ENCODE measurements at places on chromosomes 5 and 9.

DNA sequence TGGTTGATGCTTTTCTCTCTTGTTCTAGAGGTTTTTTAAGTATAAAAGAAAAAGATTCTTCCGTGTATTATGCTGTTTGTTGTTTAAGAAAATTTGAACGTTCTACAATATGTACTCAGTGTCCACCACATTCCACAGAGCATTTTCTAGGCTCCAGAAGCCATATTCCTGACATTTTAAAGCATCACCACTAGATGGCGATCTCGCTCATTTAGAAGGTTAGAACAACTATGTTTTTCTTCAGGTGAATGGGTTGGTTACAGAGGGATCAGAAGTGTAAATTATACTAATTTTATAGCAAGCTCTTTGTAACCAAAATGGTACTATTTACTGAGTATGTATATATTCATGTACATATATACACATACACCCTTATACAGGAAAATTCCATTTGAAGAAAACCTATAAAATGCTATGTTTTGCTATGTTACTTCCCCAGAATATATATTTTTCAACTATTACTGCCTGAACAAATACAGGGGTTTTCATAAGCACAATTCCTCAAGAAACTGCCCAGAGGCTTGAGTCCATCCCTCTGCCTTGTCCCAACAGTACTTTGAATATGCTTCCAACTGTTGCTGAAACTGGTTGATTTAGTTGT, 284.3 kb downstream of the CCDC171 start:
- DNase-seq = no peak

- no peak for DNase-seq
These were observed 86.3 kb upstream of the TAF11L2 start for GRCh38 chr5:17411436-17412402.

GRCh38 chr5:115415143-115415491, 118.7 kb upstream of the CCDC112 start:
- DNase-seq = no peak

GRCh38 chr9:630817-631216, 210.7 kb upstream of the DMRT1 start:
- DNase-seq = no peak

DNA sequence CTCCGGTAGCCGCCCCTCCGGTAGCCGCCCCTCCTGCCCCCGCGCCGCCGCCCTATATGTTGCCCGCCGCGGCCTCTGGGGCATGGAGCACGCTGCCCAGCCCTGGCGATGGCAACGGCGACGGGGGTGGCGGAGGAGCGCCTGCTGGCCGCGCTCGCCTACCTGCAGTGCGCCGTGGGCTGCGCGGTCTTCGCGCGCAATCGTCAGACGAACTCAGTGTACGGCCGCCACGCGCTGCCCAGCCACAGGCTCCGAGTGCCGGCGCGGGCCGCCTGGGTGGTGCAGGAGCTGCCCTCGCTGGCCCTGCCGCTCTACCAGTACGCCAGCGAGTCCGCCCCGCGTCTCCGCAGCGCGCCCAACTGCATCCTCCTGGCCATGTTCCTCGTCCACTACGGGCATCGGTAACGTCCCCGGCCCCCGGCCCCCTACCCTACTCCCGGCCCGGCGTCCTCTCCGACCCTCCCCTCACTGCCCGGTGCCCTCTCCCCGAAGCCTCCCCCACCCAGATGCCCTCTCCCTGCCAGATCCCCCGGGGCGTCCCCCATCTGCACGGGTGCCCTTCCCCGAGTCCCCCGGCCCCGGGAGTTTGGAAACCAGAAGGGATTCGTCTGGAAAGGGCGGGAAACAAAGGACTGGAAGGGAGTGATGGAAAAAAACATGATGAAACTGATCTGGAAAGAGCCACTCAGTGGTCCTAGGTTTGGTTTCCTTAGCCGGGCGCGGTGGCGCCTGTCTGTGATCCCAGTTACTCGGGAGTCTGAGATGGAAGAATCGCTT, 417 bp downstream of the SRD5A1 start:
- no peak for DNase-seq

DNA sequence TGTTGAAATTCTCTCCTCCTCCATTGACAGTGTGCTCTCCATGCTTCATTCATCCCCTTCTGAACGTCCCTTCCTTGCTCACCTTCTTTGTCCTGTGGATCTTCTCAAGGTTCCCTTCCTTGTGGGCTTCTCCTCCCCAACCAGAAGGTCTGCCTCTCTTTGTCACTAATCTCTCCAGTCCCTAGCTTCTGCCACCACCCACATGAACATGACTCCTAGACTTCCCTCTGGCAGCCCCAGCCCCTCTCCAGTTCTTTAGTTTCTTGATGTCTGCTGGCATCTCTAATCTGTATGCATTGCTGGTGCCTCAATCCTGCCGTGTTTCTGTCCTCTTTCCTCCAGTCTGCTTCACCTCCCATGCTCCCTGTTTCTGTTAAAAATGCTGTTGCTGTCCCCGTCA, 79.3 kb downstream of the ARHGAP26 start:
- no peak for DNase-seq

- DNase-seq = no peak
These were observed 135.4 kb downstream of the UGCG start for GRCh38 chr9:112032009-112032408.

GRCh38 chr5:34439601-34440000, 216.5 kb upstream of the RAI14 start:
- no peak for DNase-seq

DNA sequence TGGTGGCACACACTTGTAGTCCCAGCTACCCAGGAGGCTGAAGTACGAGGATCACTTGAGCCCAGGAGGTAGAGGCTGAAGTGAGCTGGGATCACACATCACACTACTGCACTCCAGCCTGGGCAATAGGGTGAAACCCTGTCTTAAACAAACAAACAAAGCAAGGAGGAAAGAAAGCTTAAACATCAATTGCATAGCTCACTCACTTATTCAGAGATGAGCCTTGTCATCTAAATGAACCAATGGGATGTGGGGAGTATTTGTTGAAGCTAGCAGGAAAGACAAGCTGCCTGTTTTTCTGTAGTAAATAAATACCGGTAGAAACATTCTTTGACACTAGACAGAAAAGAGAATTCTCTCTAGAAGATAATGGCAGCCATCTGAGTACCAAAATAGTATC, 161.0 kb upstream of the SLC12A2 start:
- no peak for DNase-seq

DNA sequence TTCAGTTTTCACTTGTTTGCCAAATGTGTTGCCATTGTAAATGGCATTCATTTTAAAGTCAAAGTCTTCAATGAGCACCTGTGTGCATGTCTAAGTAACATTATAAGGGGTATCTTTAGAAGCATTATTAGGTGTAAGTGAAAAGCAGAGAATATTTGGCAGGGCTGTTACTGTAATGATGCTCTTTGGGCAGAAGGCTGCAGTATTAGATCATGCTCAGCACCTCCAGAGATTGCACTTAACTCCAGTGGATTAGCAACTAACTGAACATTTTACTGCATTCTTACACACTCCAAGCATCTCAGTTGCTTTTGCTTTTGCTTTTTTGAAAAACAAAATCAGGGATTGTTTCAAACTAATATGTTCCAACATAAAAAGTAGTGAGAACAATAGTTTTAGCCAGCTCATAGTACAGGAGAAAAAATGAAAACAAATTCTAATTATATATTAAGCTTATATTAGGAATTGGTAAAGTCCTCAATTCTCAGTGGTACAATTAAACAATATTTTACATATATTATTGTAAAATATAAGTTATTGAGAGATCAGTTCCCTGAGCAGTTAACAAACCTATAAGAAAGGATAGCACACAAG, 1740.9 kb upstream of the CDH9 start:
- no peak for DNase-seq

DNA sequence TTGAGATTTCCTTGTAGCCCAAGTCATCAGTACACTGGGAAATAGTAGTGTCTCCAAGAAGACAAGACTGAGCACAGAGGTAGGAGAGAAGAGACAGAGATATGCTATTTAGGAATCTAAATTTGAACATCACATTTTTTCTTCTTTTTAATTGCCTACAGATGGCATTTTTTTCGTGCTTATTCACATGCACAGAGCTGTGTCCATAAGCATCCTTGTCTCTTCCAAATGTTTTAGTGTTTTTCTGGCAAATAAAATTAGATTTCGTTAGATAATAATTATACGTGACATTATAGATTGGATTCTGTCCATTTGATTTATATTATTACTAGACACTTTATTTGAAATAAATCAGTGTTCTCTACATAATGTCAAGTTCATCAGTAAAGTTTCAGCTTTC, 80.9 kb downstream of the PRR16 start:
- no peak for DNase-seq

DNA sequence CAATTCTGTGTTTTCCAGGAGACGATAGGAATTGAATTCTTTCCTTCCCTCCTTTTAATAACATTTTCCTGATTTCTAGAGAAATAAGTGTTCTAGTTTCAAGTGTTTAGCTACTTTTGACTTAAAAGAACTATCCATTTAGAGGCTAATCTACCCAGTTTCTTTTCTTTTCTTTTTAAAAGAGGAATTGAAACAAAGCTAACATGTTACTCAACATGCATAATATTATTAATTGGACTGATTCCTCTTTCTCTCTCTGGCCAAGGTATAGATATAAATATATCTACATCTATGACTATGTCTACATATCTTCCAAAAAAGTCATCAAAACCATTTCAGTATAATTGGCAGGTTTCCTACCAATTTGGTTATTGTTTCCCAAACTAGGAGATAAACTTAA, 309.8 kb downstream of the TRPM3 start:
- DNase-seq = no peak

DNA sequence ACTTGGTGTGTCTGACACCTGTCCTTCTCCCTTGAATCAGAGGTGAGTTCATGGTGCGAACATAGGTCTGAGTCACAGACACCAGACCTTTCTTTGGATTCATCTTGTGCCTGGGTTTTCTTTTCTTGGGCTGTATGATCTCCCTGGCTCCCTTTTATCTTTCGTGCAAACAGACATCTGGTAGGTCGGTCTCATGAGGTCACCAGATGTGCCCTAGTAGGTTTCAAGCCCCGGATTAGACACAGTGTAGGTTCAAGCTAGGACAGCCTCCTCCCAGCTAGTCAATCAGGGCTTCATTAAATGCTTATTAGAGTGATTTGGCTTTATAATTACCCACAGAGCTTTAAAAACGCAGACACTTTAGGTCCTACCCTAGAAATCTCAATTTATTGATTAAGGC, 106.0 kb upstream of the MYO10 start:
- no peak for DNase-seq

GRCh38 chr9:135416664-135417290, 62.8 kb upstream of the PPP1R26 start:
- no peak for DNase-seq

DNA sequence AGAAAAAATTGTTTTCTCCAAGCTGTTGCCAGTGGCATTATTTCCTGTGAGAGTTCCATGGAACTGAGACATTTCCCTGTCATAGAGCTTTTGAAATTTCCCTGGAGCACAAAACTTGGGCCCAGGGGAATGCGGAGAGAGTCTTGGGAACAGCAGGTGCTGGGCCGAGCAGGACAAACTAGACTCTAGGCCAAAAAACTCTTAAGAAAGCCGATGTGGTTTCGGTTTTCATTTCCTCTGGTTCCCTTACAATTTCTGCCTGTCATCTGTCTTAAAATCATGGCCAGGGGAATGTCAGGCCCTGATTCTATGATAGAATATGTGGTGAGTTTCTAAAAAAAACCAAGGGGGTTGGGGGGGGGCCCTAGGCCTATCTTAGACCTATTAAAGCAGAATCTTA, 4.6 kb downstream of the SLC35A4 start:
- no peak for DNase-seq

- peak; percentile 21 for DNase-seq
These were observed 51.9 kb downstream of the TGFBI start for GRCh38 chr5:136080483-136081216.

- DNase-seq = no peak
These were observed 28.4 kb upstream of the SEC16A start for GRCh38 chr9:136511144-136511669.

- no peak for DNase-seq
These were observed 53.5 kb upstream of the TJP2 start for GRCh38 chr9:69120380-69121154.

DNA sequence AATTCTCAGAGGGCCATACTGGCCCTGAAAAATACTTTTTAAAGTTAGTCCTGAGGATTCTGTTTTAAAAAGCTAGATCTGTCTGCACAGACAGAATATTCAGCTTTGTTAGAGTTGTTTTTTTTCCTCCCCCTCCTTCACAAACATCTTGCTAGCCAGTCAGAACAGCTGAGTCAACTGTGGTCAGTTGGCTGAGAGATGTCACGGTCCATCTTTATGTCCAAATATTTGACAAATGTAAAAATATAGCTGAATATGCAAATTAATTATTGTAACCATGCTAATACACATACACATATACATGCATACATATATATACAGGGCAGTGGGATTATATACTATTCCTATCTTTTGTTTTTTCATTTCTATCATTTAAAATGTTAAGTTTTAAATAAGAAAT, 33.9 kb downstream of the UNC13B start:
- DNase-seq = no peak

DNA sequence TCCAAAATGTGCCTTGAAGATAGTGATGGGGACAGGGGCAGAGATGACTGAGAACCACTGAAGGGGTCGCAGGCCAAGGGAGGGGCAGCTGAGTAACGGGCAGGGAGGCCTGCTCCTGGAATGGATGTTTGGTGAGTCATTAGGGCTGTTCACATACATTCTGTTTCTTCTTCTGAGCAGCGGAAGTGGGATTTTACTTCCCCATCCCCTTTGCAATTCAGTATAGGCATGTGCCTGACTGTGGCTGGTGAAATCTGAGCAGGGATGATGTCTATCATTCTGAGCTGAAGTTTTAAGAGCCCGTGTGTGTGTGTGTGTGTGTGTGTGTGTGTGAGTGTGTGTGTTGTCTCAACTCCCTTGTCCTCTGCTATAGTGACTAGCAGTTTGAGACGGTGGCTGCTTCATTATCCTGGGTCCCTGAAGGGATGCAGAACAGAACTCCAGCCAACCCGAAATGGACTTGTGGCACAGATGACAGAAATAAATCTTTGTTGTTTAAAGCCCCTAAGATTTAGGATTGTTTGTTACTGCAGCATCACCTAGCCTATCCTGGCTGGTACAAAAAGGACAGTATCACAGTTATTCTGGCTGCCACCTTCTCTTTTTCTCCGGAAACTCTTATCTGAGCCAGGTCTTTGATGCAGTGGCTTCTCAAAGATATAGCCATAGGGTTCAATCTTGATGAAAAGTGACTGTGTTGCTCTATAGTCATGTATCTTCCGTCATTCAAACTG, 29.2 kb upstream of the TGFBI start:
- no peak for DNase-seq

DNA sequence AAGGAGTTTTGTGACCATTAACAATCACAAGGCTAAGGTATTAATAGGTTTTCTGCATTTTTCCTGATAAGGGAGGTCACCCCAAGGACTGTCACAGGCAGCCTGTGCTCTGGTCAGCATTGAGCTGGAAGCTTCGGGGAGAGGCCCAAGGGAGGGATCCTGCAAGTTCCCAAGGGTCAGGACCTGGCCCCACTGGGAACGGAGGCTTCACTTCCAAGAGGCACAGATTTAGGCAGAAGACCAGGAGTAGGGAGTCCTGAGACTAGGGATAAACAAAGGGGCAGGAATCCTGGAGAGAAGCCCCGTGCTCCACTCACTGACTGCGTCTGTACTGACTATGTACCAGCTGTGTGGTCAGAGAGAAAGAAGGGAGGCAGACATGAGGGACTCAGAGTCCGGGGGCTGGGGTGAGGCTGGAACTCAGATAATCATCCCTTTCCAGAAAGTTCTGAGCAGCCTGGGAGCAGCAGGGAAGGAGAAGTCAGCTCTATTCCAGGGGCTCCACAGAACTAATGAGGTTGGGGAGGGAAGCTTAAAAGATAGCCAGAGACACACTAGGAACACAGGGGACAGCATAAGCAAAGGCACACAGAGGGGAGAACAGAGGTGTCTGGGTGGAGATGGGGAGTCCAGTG, 37.8 kb downstream of the B4GALT1 start:
- DNase-seq = no peak
